ENCODE measurements at places on chromosomes 12 and 14.

DNA sequence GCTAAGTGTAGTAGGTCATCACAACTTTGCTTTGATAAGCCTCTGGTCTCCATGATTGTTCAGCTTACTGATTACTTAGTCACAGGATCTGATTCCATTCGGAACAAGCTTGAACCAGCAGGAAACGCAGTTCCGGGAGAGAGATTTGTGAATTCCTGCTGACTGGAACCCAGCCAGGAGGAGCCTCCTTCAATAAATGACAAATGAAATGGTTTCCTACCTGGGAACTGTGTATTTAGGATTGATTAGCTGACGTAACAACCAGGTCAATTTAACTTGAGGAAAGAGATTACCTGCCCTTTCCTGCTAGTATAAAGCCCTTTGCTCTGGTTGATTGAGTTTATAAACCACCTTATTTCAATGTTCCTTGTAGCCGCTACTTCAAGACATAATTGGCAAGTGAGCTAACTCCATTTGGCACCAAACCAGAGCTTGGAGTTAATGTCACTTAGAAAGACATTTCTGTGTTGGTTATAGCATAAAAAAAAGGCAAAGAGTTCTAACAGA, 35.1 kb upstream of the KCNH3 start:
- no peak for DNase-seq

GRCh38 chr12:5806371-5807089, 138.5 kb downstream of the ANO2 start:
- DNase-seq: no peak

DNA sequence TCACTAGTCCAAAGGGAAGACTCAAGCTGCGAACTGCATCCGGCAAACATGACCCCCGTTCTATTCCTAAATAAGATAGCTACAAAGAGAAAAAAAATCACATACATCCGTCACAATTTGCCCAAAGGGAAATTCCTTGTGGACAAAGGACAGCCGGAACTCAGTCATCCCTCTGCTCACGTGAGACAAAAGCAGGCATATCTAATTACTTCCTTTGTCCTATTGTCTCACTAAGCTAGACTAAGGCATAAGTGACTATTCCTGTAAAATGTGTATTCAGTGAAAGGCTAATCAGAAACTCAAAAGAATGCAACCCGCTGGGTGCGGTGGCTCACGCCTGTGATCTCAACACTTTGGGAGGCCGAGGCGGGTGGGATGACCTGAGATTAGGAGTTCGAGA, 27.2 kb upstream of the NINJ2 start:
- DNase-seq: no peak

DNA sequence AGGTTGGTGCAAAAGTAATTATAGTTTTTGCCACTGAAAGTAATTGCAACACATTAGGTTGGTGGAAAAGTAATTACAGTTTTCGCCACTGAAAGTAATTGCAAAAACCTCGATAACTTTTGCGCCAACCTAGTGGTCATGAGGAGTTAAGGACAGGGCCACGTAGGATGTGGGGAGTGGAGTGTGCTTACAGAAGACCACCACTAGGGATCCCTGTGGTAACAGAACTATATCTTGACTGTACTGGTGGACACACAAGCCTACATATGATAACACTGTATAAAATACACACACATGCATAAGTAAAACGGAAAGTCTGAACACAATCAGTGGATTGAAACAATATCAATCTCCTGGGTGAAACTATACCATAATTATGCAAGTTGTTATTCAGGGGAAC, 187.4 kb upstream of the ABCD2 start:
- no peak for DNase-seq

DNA sequence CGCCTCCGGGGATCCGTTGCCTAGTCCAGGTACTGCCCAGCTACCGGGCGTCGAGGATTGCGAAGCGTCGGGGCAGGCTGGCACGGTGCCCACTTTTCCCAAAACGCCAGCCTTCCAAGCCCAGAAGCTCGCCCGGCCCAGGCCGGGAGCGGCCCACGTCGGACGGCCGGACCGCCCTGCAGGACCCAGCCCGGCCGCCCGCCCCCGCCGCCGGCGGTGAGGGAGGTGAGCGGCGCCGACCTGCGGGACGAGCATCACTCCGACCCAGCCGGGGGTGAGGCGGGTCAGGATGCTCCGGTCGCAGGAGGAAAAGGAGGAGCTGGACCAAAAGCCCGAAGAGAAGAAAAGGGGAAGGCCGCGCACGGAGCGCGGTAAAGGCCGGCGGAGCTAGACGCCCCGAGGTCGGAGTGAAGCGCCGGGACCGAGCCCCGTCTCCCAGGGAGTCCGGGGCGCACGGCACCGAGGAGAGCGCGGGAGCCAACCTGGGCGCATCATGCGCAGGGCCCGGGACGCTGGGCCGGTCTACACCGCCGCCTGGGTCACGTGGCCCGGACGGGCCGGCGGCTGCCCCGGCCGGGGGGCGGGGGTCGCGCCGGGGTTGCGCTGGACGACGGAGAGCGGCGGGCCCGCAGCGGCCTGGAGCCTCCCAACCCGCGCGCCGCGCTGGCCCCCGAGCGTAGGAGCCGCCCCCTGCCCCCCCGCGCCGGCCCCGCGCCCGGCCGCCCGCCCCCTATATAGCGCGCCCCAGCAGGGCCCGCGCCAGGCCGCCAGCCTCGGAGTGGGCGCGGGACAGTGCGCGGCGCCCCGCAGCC, at the start of gene AQP5:
AQP5 (plus strand) TSS at position 762 of the 812 bp plus-strand sequence. CDS start 146 bp downstream, outside the sequence.
- no peak for DNase-seq

- peak; percentile 16 for DNase-seq
These were observed at the start of gene LAG3 for GRCh38 chr12:6772331-6772695. LAG3 (plus strand) TSS chr12:6772520; CDS start chr12:6772853, 333 bp downstream.

GRCh38 chr12:67068204-67068731, 200.9 kb upstream of the CAND1 start:
- no peak for DNase-seq

DNA sequence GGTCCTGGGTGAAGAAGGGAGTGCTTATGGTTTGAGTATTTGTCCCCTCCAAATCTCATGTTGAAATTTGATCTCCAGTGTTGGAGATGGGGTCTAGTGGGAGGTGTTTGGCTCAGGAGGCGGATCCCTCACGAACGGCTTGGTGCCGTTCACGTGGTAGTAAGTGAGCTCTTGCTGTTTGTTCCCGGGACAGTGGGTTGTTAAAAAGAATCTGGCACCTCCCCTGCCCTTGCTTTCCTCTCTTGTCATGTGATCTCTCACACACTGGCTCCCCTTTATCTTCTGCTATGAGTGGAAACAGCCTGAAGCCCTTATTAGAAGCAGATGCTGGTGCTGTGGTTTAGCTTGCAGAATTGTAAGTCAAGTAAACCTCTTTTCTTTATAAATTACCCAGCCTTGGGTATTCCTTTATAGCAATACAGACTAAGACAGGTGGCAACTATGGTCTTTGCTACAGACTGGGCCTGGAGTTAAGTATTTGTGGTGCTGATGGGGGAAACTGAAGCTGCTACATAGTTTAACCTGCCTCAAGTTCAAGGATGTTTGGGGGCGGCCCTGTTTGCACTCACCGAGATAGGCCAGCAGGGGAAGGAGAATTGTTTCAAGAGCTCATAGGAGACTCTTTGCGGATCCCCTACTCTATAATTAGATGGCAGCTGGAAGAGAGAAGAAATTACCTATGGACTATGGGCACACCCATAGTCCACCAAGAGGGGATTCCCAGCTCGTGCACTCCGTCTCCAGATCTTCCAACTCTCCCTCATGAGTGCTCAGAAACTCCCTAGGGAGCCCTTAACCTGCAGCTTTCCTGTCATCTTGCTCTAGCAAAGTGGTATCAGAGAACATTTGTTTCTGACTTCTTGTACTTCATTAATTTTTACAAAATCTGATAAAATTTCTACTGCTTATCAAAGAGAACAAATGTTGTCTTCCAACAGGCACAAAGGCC, 164.6 kb downstream of the SLC15A5 start:
- DNase-seq: no peak

GRCh38 chr14:103925316-103925715, 2.9 kb upstream of the TDRD9 start:
- DNase-seq: no peak

GRCh38 chr14:91337699-91338335, 79.8 kb downstream of the CCDC88C start:
- DNase-seq: no peak

DNA sequence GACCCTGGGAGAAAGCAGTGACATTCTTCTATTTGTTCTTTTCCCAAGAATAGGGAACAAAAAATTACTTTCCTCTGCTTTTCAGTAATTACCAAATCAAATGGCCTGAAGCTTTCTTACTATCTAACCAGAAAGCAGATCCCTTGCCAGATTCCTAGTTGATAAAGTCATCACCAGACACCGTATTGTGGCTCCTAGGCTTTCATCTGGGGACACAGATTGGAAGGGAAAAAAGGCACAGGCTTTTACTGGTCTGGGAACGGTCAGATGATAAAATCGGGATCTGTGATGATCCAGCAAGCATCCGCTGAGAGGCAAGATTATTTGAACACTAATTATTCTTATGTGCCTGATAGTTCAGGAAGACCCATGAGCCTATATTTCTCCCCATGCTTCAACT, 79.1 kb upstream of the BCL2L14 start:
- DNase-seq: no peak

GRCh38 chr14:99670361-99671234, 13.5 kb upstream of the CYP46A1 start:
- no peak for DNase-seq

- no peak for DNase-seq
These were observed 36.9 kb downstream of the ATG14 start for GRCh38 chr14:55374771-55375170.

- no peak for DNase-seq
These were observed 948.9 kb upstream of the FLRT2 start for GRCh38 chr14:84581041-84581440.

- DNase-seq: no peak
These were observed 29.5 kb downstream of the ANO2 start for GRCh38 chr12:5915511-5915910.

DNA sequence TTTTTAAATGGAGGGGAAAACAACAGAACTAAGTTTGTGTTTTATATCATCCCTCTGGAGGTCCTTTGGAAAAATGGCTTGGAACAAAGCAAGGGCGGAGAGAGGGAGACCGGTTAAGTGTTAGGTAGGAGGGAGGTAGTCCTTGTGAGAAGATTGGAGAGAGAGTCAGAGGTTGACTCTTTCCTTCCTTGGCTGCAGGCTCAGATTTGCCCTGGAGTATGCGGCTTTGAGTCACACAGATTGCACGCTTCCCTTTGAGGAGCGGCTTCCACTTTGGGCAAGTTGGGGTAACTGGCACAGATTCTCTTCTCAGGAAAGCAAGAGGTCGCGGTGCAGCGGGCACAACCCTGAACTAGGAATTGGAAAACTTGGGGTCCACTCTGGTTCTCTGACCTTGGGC, 9.9 kb downstream of the SOCS2 start:
- no peak for DNase-seq

- no peak for DNase-seq
These were observed 18.6 kb upstream of the PTGR2 start for GRCh38 chr14:73833034-73833433.

DNA sequence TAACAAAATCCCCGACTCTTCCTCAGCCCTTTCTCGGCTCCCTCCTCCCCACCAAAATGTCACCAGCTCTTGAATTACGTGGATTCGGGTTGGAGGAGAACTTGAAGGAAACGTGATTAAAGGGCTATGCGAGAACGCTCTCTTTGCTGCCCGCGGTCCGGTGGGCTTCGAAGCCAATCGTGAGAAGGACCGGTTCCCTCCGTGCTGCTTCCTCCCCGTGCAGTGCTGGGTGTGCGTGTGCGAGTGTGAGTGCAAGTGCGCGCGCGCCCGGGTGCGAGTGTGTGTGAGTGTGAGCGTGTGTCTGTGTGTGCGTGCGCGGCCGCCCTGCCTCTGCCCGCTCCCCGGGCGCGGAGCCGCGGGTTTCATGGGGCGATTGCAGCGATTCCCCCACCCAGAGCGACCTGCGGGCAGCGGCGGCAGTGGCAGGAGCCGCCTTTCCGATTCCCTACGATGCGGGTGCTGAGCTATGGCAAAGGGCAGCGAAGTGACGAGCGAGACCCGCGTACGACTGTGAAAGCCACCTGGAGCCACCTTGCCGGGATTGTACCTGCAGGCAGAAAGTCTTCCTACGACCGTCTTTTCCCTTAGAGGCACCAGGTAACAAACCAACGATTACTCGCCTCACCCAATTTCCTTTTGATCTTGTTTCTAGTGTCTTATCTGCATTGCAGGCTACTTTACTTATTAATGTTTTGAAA, 1.4 kb downstream of the LRFN5 start:
- DNase-seq: no peak

- DNase-seq: no peak
These were observed 372.3 kb upstream of the KITLG start for GRCh38 chr12:88952562-88952942.

DNA sequence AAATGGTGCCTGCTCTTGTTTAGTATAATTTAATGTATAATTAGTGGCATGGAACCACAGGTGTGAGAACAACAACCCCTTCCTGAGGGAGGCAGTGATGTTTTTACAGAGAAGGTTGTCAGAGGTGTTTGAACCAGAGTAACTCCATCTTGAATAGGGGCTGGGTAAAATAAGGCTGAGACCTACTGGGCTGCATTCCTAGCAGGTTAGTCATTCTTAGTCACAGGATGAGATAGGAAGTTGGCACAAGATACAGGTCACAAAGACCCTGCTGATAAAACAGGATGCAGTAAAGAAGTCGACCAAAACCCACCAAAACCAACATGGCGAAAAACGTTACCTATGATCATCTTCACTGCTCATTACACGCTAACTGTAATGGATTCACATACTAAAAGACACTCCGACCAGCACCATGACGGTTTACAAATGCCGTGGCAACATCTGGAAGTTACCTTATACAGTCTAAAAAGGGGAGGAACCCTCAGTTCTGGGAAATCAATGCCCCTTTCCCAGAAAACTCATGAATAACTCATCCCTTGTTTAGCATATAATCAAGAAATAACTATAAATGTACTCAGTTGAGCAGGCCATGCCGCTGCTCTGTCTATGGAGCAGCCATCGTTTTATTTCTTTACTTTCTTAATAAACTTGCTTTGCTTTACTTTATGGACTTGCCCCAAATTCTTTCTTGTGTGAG, 47.8 kb upstream of the LTA4H start:
- no peak for DNase-seq

GRCh38 chr12:64618953-64619590, 8.8 kb downstream of the RASSF3 start:
- DNase-seq: no peak

DNA sequence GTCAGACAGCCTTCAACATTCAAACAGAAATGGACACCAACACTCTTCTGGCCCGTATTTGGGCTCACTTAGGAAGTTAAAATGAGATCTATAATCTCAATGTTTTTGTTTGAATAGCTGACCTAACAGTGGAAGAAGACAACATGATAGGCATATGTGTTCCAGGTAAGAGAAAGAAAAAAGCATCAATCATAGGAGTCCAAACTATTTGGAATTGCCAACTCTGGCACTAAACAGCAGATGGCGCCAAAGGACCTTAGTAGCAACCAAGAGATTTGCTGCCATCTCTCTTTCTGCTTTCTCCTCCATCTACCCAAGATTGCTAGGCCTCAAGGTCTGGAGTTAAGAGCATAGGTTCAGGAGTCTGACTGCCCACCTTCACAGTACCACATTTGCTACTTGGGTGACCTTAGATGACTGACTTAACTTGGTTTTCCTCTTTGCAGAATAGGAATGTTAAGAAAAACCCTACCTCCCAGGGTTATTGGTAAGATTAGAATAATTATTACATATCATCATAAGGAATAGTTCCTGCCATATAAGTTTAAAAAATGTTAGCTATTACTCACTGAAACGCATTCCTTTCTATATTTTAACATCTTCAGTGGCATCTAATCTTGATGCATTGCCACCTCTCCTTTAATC, 30.2 kb downstream of the PEX5 start:
- peak; percentile 70 for DNase-seq

- no peak for DNase-seq
These were observed 178.2 kb upstream of the HIF1A start for GRCh38 chr14:61516964-61517653.

All from CD4-positive, alpha-beta T cell treated with Interleukin-6 at 100 ng/mL for 8 hours (primary cell).